ENCODE measurements at places on chromosomes 7 and 10. TPM values are rescaled to one million over a fixed set of nuclear protein-coding genes. Genes with fewer than 3 reads are reported as not detected.
A peak's percentile ranks its signal among the peaks of the same experiment; 100 is the strongest.

The TMEM236 gene
- total RNA-seq = 0.17 TPM

GRCh38 chr10:50419756-50420155, 168.4 kb upstream of the ASAH2 start:
- H3K36me3 ChIP-seq = no peaks in the 10 kb centered on the region
- no peaks in the 10 kb centered on the region for H3K4me1 ChIP-seq
- DNase-seq = no peak
- H3K27ac ChIP-seq = no peak overlapping the region
- no peak overlapping the region for H3K4me3 ChIP-seq

DNA sequence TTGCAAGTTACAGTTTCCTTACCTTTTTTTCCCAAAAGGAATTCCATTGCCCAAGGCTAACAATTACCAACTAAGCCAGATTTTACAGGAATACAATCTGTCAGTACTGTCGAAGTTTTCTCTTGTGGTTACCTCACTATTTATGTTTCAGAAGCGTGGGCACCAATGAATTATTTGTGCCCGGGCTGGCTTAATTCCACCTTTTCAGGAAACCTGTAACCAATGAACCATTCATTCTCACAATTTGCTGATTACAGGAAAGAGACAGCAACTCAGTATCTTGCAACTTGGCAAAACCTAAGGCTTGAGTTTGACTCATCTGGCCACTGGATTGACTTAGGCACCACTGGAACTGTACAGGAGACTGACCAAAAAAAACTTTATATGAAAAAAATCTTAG, 485.6 kb downstream of the INHBA start:
- H3K27ac ChIP-seq = no peak overlapping the region
- no peaks in the 10 kb centered on the region for H3K4me1 ChIP-seq
- H3K27me3 ChIP-seq = no peaks in the 10 kb centered on the region
- H3K36me3 ChIP-seq = no peaks in the 10 kb centered on the region
- H3K4me3 ChIP-seq = no peak overlapping the region
- DNase-seq = no peak

The EN2 gene
- total RNA-seq = under 0.01 TPM

GRCh38 chr10:84190621-84191020, 3.7 kb upstream of the CDHR1 start:
- no peak overlapping the region for H3K27ac ChIP-seq
- H3K4me3 ChIP-seq = no peak overlapping the region
- H3K36me3 ChIP-seq = no peaks in the 10 kb centered on the region
- no peaks in the 10 kb centered on the region for H3K27me3 ChIP-seq
- DNase-seq = no peak

GRCh38 chr7:98120559-98120958, 13.9 kb downstream of the LMTK2 start:
- H3K36me3 ChIP-seq = no peaks in the 10 kb centered on the region
- no peak overlapping the region for H3K4me3 ChIP-seq
- no peak overlapping the region for H3K27ac ChIP-seq
- peaks cover 4% of the 10 kb centered on the region for H3K4me1 ChIP-seq
- DNase-seq = no peak

GRCh38 chr7:131581241-131582051, 25.0 kb upstream of the PODXL start:
- DNase-seq = no peak
- no peaks in the 10 kb centered on the region for H3K36me3 ChIP-seq
- H3K4me1 ChIP-seq = no peaks in the 10 kb centered on the region
- no peak overlapping the region for H3K4me3 ChIP-seq
- no peaks in the 10 kb centered on the region for H3K27me3 ChIP-seq
- H3K27ac ChIP-seq = no peak overlapping the region

The HTRA1 gene
- 73.3 TPM for total RNA-seq

- no peak overlapping the region for H3K4me3 ChIP-seq
- H3K36me3 ChIP-seq = peaks cover 2% of the 10 kb centered on the region
Observed at GRCh38 chr7:104124893-104125477, 82.8 kb downstream of the ORC5 start.

The GIMAP8 gene
- 9.4 TPM for total RNA-seq

- no peaks in the 10 kb centered on the region for H3K4me1 ChIP-seq
- H3K27me3 ChIP-seq = no peaks in the 10 kb centered on the region
- no peak for DNase-seq
- no peak overlapping the region for H3K27ac ChIP-seq
- H3K36me3 ChIP-seq = no peaks in the 10 kb centered on the region
Observed at GRCh38 chr10:11227103-11227502, 209.4 kb downstream of the CELF2 start.

The PAXIP1 gene
- total RNA-seq = 8.5 TPM

DNA sequence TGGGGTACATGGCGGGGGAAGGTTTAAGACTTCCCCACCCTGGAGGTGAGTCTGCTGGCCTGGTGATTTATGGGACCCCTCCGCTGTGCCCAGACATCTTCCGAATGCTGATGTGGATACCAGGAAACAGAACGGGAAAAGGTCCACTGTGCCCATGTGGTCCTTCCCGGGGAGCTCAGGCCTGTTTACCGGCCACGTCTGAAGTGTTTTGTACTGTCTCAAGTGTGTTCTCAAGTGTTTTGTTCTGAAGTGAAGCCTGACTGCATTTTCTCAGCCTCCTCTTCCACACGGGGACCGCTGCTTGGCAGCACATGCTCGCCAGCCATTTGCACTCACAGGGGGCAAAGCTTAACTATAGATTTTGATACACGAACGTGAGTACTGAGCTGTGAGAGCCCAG, 127.2 kb downstream of the TEX36 start:
- no peak overlapping the region for H3K27ac ChIP-seq
- H3K4me3 ChIP-seq = no peak overlapping the region
- no peaks in the 10 kb centered on the region for H3K4me1 ChIP-seq
- H3K36me3 ChIP-seq = no peaks in the 10 kb centered on the region

DNA sequence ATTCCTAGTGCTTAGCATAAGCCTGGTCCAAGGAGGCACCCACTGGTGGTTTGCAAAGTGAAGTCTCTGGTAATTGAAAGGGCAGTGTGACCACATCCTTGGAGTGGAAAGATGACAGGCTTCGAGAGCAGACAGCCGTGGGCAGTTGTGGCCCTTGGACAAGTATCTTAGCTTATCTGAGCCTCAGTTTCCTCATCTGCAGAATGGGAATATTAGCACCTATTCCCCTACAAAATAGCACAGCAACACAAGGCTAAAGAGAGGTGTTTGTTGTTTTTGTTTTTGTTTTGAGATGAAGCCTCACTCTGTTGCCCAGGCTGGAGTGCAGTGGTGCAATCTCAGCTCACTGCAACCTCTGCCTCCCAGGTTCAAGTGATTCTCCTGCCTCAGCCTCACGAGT, 29.3 kb downstream of the MYL10 start:
- no peak for DNase-seq
- peaks cover 2% of the 10 kb centered on the region for H3K27me3 ChIP-seq
- no peaks in the 10 kb centered on the region for H3K36me3 ChIP-seq
- no peak overlapping the region for H3K27ac ChIP-seq
- no peaks in the 10 kb centered on the region for H3K4me1 ChIP-seq

The PKD2L1 gene
- total RNA-seq = 0.14 TPM

- no peaks in the 10 kb centered on the region for H3K27me3 ChIP-seq
- DNase-seq = no peak
- no peak overlapping the region for H3K4me3 ChIP-seq
- peaks cover 37% of the 10 kb centered on the region for H3K4me1 ChIP-seq
- H3K27ac ChIP-seq = peak overlapping the region; percentile 78
Observed at GRCh38 chr10:35447693-35448407, 111.5 kb downstream of the CCNY start.

The DAGLB gene
- 10.7 TPM for total RNA-seq

DNA sequence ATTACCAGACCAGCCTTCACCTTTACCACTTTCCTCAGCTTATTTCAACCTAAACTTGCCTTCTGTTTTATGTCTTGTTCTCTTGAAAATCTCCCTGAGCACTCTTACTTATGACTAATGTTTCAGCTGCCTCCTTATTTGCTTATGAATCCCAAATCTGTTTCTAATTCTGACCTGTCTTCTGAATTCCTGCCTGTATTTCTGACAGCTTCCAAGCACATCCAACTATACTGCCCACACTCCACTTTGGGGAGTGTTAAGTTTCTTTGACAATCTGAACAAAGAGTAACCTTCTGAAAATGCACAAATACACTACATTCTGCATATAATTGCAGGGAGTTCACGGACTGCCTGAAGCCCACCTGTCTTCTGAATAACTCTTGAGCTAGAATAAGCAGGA, 48.7 kb downstream of the ARMC3 start:
- H3K27me3 ChIP-seq = no peaks in the 10 kb centered on the region
- H3K36me3 ChIP-seq = no peaks in the 10 kb centered on the region
- no peaks in the 10 kb centered on the region for H3K4me1 ChIP-seq
- H3K4me3 ChIP-seq = no peak overlapping the region
- no peak for DNase-seq

DNA sequence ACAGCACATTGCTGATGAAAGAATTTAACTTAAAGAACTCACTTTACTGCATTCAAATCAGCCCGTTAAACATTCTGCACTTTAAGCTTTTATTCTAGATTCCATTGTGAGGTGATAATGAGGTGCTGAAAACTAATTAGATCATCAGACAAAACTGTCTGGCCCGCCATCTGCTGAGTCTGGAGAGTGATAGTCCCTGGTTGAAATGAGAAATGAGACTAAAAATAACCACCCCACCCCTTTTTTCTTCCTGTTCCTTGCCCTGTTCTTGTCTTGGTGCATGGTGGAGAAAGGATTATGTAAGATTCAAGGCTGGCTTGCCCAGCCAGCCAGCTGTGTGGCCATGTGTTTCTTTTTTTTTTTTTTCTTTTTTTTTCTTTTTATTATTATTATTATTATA, 277.0 kb upstream of the COBL start:
- no peaks in the 10 kb centered on the region for H3K27me3 ChIP-seq
- no peak overlapping the region for H3K27ac ChIP-seq
- DNase-seq = no peak
- no peaks in the 10 kb centered on the region for H3K4me1 ChIP-seq

GRCh38 chr7:72265071-72265904, 146.8 kb downstream of the CALN1 start:
- H3K27me3 ChIP-seq = no peaks in the 10 kb centered on the region
- no peak overlapping the region for H3K4me3 ChIP-seq
- H3K4me1 ChIP-seq = no peaks in the 10 kb centered on the region

DNA sequence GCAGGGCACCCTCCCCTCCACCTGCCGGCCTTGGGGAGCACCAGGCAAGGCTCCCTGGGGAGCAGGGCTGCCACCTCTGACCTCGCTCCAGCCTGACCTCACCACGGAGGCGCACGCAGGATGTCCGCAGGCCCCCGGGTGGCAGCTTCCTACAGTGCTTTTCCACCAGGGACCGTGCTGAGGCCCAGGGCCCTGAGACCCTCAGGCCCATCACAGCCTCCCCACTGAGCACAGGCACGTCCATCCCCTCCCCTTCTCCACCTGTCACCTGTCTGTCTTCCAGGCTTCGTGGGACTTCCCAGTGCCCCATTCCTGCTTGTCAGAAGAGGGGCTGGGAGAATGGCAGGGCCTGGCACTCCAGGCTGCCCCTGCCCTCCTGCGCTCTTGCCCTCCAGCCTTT, 90.1 kb downstream of the LHPP start:
- no peaks in the 10 kb centered on the region for H3K27me3 ChIP-seq
- no peak overlapping the region for H3K27ac ChIP-seq
- peaks cover 10% of the 10 kb centered on the region for H3K4me1 ChIP-seq
- H3K4me3 ChIP-seq = no peak overlapping the region

- H3K27me3 ChIP-seq = no peaks in the 10 kb centered on the region
- H3K4me3 ChIP-seq = no peak within 1 kb of the TSS
- no peaks in the 10 kb centered on the region for H3K36me3 ChIP-seq
- no peak within 1 kb of the TSS for H3K27ac ChIP-seq
Observed at GRCh38 chr7:108455998-108456677, at the start of gene NRCAM. TSS of gene NRCAM (minus strand) at chr7:108456436. CDS start at chr7:108240064, 216,372 bp downstream.

- DNase-seq = no peak
- no peaks in the 10 kb centered on the region for H3K27me3 ChIP-seq
- H3K4me1 ChIP-seq = no peaks in the 10 kb centered on the region
- no peaks in the 10 kb centered on the region for H3K36me3 ChIP-seq
- no peak overlapping the region for H3K27ac ChIP-seq
Observed at GRCh38 chr7:84047085-84047484, 147.5 kb downstream of the SEMA3A start.

- H3K27ac ChIP-seq = peak overlapping the region; percentile 85
- no peaks in the 10 kb centered on the region for H3K36me3 ChIP-seq
- no peak for DNase-seq
Observed at GRCh38 chr10:113554214-113554613, 1.4 kb downstream of the HABP2 start.

GRCh38 chr7:16594061-16594460, 51.5 kb downstream of the ANKMY2 start:
- no peak overlapping the region for H3K4me3 ChIP-seq
- H3K36me3 ChIP-seq = peaks cover 4% of the 10 kb centered on the region
- no peaks in the 10 kb centered on the region for H3K27me3 ChIP-seq
- DNase-seq = no peak

The PIP gene
- total RNA-seq = not detected

Measured in liver (tissue), 10 donors.